ENCODE measurements at places on chromosomes 1 and 21. TPM values are rescaled to one million over a fixed set of nuclear protein-coding genes. Genes with fewer than 3 reads are reported as not detected.

The TCHH gene
- not detected for total RNA-seq

The GCSAML gene
- total RNA-seq: not detected

The RGS4 gene
- not detected for total RNA-seq

The TMEM222 gene
- total RNA-seq: 43.4 TPM

The HUNK gene
- not detected for total RNA-seq

The ATP1A2 gene
- total RNA-seq: not detected

The FDPS gene
- total RNA-seq: 195 TPM

The PLCH2 gene
- 14.0 TPM for total RNA-seq

The FGGY gene
- total RNA-seq: 12.2 TPM

The SLC44A3 gene
- 0.22 TPM for total RNA-seq

The SIKE1 gene
- total RNA-seq: 59.6 TPM

The PADI3 gene
- not detected for total RNA-seq

The STIL gene
- total RNA-seq: 28.4 TPM

The TSEN15 gene
- 50.1 TPM for total RNA-seq

The BNIPL gene
- 2.6 TPM for total RNA-seq

The FCRL6 gene
- total RNA-seq: 0.49 TPM

The HES2 gene
- total RNA-seq: 1.1 TPM

The RAP1A gene
- total RNA-seq: 242 TPM

The CYP4A11 gene
- not detected for total RNA-seq
